ENCODE measurements at places on chromosomes 4 and X.

- DNase-seq: no peak
Measured at GRCh38 chr4:41506130-41506529, 31.8 kb upstream of the LIMCH1 start.

GRCh38 chr4:10750714-10751113, 66.1 kb upstream of the CLNK start:
- DNase-seq: no peak

DNA sequence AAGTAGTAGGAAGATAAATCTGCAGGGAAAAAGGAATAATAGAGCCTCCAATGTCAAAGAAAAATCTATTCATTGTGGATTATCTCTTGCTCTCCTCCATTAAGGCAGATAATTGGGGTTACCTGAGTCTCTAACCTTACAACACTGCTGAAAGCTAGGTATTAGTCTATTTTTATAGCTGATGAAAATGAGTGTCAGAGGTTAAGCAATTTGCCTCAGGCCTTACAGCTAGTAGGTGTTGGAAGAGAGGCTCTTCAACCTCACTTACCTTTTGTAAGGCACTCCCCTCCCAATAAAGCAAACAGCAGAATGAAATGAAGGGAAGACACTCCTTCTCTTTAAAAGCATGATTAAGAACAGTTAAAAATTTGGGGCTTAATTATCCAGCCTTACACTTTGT, 45.4 kb upstream of the GAB1 start:
- DNase-seq: no peak

GRCh38 chrX:55159551-55159950, 60.6 kb upstream of the PAGE5 start:
- no peak for DNase-seq

- DNase-seq: no peak
Measured at GRCh38 chr4:7266525-7267292, 74.4 kb downstream of the SORCS2 start.

DNA sequence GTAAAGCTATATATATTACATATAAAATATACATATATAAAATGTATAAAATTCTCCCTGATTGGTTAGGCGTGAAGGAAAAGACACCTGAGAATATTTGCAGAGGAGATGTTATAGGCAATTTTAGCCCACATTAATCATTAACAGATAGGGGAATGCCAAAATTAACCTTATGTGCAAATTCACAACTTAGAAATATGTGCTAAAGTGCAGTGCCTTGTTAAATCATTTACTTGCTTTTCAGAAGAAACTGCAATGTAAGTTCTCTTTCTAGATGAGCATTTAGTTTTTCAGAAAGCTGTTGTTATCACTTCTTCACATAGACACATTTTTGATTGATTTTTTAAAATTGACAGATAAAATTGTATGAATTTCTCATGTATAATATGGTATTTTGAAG, 5.6 kb downstream of the TASL start:
- no peak for DNase-seq

GRCh38 chr4:101471201-101471600, 123.9 kb upstream of the PPP3CA start:
- DNase-seq: no peak

DNA sequence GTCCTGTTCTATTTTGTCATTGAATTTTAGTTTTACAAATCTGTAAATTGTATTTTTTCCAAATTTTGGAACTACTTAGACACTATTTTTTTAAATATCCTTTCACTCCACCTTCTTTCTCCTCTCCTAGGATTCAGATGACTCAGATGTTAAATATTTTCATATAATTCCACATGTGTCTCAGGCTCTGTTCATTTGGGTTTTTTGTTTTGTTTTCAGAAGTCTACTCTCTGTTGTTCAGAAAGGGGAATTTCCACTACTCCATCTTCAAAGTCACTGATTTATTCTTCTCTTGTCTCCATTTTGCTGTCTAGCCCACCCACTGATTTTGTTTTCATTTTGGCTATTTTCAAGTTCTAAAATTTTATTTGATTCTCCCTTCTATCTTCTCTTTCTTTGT, 264.0 kb upstream of the SLIT2 start:
- DNase-seq: no peak

DNA sequence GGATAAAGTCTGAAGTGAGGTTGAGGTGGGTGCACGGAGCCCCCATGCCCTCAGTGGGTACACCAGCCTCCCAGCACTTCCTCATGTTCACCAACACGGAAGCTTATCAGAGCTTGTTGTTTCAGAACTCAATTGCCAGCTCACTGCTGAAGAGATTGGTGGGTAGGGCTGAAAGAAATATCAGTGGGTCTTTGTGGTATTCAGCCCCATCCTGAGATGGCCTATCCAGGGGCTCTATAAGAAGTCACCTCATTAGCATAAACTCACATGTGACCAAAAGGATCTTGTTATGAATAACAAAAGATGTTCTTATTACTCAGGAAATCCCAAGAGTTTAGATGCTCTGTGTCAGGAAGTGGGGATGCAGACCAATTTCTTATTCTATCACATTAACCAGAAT, 177.3 kb downstream of the ARHGAP10 start:
- DNase-seq: no peak
